ENCODE measurements at places on chromosomes 16 and 17.
A peak's percentile ranks its signal among the peaks of the same experiment; 100 is the strongest.

DNA sequence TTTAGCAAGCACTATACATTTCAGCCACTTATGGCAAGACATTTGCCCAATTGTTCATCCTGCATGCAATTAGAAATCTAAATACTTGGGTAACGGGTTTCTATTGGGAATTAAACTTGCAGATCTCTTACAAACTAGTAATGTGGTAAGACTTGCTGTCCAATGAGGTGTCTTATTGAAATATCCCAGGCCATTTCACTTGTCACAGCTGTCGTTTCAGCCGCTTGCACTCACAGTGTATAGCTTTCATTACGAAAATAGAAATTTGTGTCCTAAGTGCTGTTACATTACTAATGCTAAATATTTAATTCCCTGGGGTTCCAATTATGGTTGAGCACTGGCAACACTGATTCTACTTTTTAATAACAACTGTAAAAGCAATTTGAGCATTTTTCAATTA lies 40.3 kb upstream of the IRX5 start:
- no peak for DNase-seq

GRCh38 chr17:75679706-75680211 lies 12.6 kb downstream of the SAP30BP start:
- no peak for DNase-seq

- peak; percentile 9 for DNase-seq
Observed at GRCh38 chr17:2170023-2170422, 115.1 kb downstream of the HIC1 start.

- no peak for DNase-seq
Observed at GRCh38 chr17:19454074-19454473, 43.0 kb downstream of the RNF112 start.

DNA sequence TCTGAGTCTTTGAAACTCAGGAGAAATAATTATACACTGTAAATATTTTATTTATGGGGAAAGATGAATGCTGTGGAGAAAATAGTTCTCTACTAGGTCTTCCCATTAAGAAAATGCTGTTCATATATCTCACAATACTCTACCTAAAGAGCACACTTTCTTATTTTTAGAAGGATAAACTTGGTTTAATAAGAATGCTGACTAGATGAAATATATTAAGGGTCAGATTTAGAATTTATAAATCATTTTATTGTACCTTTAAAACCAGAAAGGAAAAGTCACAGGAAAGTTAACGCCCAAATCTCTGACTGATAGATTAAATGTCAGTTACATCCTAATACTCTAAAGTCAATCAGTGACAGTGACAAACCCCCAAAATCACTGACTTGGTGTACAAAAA lies 48.7 kb downstream of the SLC6A4 start:
- DNase-seq = no peak

DNA sequence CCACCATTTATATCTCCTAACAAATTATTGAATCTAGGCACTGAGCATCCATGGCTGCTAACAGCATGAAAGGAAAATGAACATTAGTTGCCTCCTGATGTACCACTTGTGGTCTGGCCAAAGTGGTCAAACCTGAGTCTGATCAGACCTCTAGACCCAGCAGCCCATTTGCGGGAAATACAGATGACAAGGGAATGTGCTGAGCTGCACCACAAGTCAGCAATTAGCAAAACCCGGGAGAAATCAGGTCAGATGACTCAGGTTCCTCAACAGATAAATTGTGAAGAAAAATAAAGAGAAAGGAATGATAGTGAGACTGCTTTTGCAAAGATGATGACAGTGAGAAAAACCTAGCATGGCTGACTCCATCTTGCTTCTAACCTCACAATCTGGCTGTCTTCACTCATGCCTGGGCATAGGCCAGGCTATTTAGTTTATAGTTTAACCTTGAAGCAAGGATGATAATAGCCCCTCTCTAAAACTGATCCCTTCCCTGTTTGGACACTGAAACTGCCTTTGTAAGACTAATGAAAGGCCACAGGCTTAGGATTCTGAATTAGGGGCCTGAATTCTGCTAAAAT lies 142.7 kb upstream of the ASIC2 start:
- no peak for DNase-seq

- DNase-seq = no peak
Observed at GRCh38 chr16:79687249-79688130, 87.0 kb upstream of the MAF start.

DNA sequence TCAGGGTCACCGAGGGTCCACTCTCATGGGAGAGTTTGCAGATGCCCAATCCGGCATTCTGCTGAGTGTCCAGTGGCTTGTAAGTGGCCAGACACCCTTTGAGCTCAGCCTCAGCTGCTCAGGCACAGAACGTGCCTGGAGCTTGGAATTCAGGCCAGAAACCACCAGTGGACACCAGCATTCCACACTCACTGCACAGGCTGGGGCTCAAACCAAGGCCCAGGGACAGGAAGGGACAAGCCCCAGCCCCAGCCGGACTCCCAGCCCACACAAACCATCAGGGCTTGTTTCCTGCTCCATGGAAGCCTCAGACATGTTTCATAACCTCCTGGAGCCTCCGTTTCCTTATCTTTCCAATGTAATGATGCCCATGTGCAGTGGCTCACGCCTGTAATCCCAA lies 5.0 kb upstream of the NPRL3 start:
- no peak for DNase-seq

DNA sequence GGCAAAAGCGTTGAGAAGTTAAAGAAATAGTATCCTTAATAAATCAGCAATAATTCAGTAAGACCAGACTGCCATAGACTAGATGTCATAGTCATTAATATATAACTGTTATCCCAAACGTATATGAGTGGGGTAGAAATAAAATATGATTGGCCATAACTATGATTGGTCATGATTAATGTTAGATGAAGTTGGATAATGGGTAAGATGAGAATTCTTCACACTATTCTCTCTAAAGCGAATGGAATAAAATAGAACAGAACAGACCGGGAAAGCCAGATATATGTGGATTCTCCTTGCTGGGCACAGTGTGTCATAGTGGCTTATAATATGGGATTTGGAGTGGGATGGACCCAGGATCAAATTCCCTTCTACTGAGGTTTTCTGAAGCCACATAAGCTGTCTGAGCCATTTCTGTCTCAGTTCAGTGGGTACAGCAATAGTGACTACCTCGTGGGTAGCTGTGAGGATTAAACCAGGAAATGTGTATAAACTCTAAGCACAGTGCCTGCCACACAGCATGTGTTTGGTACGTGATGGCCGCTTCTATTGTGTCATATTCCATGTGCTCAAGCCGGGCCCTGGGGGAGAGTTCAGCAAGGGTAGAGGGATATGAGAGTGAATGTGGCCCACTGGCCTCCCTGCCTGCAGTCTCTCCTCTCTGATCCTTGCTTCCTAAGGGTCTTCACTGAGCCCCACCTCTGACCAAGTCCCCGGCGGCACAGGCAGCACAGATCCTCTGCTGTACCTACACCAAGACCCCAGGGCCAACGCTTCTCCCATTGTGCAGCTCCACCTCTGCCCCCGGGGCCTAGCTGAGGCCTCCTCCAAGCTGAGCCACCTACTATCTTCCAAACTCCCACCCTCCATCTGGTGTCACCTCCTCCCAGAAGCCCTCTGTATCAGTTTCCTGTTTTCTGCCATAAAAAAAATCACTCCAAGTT lies 3.7 kb downstream of the CETP start:
- peak; percentile 24 for DNase-seq

- DNase-seq = peak; percentile 68
Observed at GRCh38 chr17:50169121-50169764, 3.4 kb downstream of the SGCA start.

- no peak for DNase-seq
Observed at GRCh38 chr16:1089822-1090619, 6.0 kb downstream of the C1QTNF8 start.

DNA sequence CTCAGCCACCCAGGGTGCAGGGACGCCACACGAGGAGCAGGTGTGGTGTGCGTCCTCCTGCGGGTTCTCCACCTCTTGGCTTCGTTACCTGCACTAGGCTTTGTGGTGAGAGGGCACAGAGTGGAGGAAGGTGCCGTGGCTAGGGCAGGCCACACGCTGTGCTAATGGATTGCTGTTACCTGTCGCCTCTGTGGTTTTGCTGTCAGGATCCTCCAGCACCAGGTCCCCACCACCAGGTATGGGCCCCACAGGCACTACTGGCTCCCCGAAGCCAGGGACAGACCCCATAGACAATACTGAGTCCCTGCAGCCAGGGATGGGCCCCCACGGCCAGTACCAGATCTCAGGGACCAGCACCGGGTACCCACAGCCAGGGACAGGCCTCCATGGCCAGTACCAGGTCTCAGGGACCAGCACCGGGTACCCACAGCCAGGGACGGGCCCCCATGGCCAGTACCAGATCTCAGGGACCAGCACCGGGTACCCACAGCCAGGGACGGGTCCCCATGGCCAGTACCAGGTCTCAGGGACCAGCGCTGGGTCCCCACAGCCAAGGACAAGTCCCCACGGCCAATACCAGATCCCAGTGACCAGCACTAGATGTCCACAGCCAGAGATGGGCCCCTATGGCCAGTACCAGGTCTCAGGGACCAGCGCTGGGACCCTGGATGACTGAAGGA lies 315.6 kb downstream of the SEC14L1 start:
- DNase-seq = peak; percentile 75

DNA sequence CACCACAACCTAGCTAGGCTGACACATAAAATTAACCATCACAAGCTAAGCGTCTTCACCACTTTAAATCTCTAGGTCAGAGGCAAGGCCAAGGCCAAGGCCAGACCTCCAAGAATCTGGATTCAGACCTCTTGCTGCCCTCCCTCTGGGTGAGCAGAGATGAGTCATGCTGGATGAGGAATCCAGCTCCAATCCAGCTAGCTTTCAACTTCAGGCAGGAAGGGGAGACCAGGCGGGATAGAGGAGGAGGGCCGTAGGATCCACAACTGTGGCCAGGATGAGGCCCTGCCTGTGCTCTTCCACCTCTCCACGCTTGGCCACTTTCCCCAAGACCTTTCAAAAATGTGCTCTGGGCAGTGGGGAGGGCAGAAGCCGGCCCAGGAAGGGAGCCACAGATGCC lies 14.7 kb downstream of the LRRC75A start:
- DNase-seq = no peak

DNA sequence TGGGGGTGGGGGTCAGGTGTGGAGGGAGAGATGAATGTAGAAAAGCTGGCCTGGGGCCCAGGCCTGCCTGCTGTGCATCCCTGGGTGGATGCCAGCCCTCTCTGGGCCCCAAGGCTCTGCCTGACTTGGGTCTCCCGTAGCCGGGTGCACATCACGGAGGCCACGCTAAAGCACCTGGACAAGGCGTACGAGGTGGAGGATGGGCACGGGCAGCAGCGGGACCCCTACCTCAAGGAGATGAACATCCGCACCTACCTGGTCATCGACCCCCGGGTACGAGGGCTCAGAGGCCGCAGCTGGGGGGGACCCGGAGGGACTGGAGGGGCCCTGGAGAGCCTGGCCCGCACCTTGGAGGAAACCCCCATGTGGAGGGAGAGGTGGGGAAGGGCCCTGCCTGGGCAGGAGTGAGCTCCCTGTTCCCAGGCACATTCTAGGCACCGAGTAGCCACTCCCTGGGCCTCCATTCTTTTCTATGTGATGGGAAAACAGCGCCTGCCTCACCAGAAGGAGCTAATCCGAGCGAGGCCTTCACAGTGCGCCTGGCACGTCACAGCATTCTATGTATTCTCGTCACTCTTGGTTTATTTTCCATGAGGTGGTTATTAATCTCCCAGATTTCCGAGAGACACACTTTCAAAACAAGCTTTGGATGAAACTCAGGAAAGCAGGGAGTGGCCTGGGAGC lies 34.7 kb downstream of the ADCY7 start:
- no peak for DNase-seq

DNA sequence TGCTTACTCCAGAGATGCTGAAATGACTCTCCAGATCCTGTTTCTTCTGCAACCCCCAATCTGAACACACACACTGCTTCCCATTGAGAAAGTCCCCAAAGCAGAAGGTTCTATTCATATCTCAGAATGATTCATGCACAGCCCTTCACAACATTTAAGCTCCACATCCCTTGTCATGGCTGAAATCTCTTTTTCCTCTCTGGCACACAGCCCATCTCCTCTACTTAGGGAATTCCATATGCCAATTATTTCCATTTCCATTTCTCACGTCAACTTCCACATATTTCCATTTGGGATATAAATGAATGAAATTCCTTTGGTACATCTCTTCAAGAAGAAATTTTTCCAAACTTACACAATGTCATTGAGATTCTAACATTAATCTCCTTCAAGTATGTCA lies 119.6 kb downstream of the CDH11 start:
- DNase-seq = no peak

DNA sequence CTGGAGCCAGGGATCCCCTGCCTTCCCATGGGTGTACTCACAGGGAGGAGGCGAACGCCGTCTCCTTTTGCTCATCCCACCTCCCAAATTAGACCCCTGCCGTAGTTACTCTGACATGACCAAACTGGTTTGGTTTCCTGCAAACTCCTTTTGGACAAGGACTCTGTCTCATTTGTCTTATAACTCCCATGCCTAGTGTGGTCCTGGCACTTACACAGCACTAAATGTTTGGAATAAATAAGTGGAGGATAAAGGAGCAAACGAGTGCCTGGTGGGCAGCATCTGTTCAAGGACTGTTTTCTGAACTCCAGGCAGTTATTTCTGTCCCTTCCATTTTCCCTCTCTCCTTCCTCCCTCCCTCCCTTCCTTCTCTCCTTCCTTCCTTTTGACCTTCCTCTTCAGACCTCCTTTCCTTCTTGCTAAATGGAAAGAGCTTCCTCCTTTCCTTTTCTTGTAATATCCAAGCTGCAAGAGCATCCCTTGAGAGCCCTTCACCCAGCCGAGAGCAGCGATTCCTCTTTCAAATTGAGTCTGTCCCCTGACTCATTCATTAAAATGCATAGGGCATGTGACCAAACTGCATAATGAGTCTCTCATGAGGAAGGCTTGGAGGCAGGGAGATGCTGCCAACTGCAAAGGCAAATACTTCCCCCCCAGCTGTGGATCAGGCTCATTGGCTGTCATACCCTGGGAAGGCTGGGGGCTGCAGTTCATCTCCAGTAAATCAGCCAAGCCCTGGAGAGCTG lies 36.8 kb downstream of the CHD9 start:
- no peak for DNase-seq

GRCh38 chr16:4684763-4685162 lies 8.6 kb upstream of the NUDT16L1 start:
- DNase-seq = no peak

GRCh38 chr16:74252329-74252728 lies 44.3 kb upstream of the PSMD7 start:
- DNase-seq = no peak

GRCh38 chr17:77905766-77906165 lies 52.7 kb upstream of the TNRC6C start:
- DNase-seq = no peak

DNA sequence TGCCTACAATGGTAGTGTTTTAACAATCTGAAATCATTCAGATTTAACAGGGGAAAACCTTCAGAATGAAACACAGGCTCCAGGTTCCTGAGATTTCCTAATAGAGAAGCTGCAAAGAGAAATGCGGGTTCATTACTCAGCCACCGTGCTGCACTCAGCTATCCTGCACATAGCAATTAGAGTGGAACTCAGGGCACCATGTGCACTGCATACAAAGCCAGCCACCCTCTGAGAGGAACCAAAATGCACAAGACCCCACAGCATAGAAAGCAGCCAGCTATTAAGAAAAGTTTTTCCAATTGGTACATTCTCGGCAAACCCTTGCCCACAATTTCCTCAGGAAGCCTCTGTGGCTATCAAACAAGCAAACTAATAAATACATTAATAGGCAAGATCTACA lies 37.4 kb downstream of the TOM1L2 start:
- DNase-seq = no peak
